ENCODE measurements at places on chromosomes 4 and X.

GRCh38 chr4:5824635-5825034, 68.3 kb downstream of the CRMP1 start:
- no peak for DNase-seq

- no peak for DNase-seq
Measured at GRCh38 chr4:123825596-123826291, 429.1 kb downstream of the SPRY1 start.

DNA sequence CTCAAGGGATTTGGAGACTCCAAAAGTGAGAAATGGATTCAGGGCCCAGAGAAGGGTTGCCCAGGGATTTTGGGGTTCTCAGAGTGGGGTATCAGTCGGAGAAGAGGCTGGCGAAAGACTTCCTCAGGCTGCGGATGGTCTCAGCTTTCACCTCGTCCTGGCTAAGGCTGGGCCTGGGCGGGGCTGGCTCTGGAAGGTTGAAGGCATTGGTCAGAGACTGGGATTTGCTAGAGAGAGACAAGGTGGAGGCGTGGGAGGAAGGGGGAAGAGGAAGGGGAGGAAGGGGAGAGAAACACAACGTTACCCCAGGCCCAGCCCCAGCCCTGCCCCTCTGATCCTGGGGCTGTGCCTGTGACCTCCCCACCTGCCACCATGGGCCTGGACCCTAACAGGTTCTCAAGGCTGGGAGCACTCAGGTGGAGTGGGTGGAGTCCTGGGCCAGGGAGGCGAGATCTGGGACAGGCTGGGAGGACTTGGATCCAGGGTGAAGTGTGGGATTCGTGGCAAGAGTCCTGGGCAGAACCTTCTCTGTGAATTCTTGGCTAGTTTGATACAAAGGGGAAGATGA, 9.4 kb upstream of the TIMP1 start:
- DNase-seq, result no peak

DNA sequence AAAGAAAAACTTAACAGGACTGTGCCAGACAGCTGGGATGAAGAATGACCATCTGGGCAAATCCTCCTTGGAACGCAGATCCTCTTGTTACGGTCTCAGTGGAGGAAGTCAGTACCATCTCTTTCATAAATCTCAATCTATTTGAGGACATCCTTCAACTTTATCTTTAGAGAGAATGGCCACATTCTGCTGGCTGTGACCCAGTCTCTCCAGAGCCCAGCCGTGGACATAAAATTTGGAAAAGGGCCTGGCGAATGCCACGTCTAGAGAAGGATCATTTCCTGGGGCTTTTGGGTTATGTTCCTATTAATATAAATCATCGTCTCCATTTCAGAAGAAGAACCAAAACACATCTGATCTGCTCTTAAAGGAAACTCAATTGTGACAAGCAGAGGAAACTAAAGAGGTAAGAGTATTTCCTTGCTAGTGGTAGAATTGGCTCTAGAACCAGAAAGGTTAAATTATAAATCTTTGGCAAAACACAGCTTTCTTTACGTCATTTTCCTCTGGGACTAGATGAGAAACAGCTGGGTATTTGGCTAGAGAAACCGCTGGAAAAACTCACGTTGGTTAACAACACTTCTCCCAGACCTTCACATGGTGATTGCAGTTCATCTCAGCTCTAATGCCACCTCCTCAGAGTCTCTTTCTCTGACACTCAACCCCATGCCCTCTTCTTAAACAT, 164.7 kb downstream of the CHIC2 start:
- no peak for DNase-seq

DNA sequence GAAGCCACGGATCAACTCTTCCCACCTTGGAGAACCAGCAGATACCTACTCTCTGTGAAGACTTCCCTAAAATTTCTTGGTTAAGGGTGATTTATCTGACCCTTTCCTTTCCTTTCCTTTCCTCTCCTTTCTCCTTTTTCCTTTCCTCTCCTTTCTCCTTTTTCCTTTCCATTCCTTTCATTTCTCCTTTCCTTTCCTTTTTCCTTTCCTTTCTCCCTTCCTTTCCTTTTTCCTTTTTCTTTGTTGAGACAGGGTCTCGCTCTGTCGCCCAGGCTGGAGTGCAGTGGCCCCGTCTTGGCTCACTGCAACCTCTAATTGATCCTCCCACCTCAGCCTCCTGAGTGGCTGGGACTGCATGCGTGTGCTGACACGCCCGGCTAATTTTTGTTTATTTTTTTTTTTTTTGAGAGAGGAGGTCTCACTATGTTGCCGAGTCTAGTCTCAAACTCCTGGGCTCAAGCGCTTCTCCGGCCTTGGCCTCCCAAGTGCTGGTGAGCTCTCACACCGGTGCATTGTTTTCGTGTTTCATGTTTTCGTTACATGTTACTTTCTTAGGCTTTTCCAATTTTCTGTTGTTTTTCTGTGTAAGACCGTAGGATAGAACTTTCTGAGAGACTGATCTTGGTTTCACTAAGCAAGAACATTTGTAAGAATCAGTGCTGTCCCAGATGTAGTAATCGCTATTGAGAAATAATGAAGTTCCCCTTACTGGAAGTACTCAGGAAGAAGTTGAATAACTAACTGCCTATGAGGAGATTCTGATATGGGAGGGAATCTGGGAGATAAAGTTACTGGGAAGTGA, 2.0 kb downstream of the TMEM165 start:
- DNase-seq, result peak; percentile 18

DNA sequence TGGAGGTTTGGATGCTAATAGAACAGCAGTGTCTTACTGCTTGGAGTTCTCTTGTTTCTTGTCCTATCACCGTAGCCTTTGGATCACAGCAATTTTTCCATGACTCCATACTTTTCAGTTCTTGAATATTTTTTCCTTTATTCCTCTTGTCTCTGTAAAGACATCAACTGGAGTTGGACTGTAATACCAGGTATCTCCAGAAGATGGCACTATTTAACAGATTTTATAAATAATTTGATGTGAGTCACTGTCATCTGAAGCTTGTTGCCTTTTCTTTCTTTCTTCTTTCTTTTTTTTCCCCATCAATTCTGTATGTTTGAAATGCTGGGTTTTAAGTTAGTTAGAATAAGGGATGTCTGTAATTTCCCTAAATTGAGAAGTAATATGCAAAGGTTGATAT, 24.1 kb downstream of the HPRT1 start:
- no peak for DNase-seq

DNA sequence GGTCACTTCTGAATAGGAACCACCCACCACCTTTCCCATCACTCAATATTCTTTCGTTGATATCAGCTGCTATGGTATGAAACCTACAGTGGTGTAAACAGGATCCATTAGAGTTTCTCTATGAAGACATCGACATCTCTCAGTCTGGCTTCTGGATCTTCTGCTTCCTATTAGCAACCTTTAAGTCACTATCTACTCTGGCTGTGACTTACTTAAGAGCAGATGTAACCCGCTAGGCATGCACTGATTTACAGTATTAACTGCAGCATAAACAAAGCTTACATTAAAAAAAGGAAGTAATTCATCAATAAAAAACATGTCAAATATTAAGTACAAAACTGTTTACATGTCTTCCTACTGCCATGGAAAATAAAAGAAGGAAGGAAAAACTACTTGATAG, 96.4 kb downstream of the ANAPC10 start:
- DNase-seq, result no peak

GRCh38 chrX:49748211-49748956, 52.6 kb upstream of the PAGE1 start:
- no peak for DNase-seq

GRCh38 chr4:120725639-120726580, 196.6 kb downstream of the PRDM5 start:
- DNase-seq, result no peak

GRCh38 chrX:2913118-2913517, 16.0 kb downstream of the ARSD start:
- DNase-seq, result no peak

- DNase-seq, result no peak
Measured at GRCh38 chr4:65456579-65456978, 213.7 kb downstream of the EPHA5 start.

DNA sequence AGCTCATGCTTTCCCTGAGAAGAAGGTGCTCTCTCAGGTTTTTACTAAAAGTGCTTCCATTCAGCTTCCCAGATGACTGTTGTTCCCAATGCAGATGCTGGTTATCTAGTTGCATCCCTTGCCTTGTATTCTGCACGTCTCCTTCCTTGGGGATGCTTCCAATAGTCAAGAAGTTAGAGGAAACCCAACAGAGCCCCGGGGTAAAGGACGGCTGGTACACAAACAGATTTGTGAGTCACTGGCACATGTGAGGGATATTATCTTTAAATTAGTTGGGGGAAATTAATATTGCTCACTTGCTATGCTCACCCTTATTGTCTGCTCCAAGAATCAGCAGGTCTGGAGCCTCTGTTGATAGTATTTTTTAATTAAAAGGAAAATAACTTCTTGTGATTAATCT, 465.2 kb upstream of the BOD1L1 start:
- no peak for DNase-seq

GRCh38 chrX:150486011-150486410, 82.4 kb upstream of the MTM1 start:
- peak; percentile 50 for DNase-seq

DNA sequence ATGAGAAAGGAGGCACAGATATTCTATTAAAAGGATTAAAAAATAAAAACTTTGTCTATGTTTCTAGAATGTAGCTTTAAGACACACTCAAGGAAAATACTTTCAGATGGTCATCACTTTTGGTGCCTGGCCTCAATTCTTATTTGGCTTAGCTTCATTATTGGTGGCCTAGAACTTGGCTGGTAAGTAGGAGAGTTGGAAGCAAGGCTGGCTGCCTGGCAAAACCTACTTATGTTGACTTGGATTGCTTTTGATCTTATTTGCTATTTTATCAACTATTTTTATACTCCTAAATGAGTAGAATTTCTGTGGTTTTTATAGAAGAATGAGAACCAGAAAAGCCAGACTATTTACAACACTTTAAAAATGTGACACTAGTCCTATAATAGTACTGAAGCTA, 35.3 kb upstream of the JADE3 start:
- DNase-seq, result no peak

DNA sequence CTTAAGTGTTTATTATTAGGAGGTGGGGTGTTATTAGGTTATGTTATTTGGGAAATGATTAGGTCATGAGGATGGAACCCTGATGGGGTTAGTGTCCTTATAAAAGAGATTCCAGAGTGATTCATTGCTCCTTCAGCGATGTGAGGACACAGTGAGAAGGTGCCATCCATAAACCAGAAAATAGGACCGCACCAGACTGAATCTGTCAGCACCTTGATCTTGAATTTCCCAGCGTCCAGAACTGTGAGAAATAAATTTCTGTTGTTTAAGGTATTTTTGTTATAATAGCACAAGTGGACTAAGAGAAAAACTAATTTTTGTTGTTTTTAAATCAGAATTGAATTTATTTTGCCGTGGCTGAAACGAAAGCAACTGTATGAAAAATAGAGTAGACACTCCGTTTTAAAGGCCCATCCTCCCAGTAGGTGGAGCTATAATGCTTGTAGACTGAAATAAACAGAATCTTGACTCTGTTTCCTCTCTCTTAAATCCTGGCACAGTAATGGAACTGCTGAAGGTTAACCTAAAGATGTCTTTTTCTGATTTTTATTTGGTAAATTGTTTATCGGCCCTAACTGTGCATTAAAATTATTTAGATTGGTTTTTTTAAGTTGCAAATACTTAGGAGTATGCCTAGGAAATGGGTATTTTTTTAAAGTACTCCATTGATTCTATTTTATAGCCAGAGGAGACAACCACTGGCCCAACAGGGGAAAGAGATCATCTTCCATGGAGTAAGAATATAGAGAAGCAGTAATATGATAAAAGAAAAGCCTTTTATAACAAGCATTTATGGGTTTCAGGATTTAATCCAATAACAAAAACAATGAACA, 133.2 kb upstream of the ADAMTS3 start:
- peak; percentile 47 for DNase-seq

DNA sequence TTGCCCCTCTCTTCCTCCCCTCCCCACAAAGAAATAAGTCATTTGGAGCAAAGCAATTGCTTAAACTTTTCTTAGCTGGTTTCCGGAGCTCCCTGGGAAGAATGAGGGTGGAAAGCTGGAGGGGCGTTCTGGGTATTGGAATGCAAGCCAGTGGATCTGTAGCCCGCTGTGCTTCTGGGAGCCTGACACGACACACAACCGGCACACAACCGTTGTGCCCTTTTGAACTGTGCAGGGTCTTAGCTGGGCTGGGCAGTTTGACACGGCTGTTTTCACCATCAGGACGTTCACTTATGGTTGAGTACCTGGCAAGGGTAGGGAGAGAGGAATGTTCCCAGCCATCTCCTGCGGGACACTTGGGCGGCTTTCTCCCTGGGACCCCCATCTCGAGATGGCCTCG, 38.3 kb downstream of the SHROOM2 start:
- no peak for DNase-seq

- no peak for DNase-seq
Measured at GRCh38 chr4:123867910-123868587, 471.5 kb downstream of the SPRY1 start.

DNA sequence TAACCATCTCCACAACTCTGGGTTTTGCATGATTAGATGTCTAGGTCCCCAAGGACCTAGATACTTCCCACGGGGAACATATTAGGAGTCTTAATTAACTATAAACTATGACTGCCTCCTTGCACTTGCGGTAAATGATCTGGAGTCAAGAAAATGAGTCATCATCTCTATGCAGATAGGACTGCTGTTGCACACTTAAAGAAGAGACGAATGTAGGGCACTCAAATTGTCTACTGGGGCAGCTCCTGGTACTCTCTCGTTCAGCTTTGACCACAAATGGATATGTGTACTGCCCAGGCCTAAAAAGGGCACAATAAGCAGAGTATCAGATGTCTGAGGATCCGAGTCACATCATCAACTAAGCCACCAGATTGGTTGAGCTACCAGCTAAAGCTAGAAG, 1783.4 kb upstream of the AGA start:
- DNase-seq, result no peak

DNA sequence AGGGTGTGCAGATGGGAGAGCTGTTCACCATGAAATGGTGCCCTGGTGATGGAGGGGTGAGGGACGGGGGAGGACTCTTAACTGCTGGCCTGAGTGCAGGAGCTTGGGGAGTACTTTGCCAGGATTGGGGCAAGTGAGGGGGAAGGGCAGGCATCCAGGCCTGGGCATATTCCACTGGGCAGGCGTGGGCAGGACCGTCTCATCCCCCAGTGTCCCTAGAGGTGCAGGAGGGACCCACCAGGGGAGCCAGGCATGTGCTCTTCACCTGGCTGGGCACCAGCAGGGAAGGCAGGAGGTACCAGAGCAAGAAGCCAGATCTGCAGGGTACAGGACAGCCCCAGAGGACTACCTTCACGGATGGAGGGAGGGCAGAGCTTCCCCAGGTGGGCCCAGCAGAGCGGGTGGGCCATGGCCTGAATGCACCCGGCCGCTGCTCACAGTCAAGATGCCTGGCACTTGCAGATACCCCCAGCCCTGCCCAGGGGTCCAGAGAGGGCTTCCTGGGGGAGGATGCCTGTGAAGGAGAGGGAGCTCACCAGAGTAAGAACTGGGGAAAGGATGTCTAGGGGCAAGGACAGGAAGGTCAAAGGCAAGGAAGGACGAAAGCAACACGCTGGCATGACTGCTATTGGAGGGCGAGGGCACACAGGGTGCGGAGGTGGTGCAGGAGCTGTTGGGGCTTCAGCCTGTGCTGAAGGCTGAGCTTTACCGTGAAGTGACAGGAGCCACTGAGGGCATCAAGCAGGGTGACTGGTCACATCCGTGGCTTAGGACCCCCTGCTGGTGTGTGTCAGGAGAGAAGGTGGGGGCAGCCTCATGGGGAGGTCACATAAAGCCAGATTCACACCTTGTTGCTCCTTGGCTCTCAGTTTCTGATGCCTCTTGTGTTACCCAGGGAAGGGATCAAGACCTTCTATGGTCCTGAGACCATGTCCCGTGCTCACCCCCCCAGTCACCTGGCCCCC, 68.2 kb upstream of the NKX1-1 start:
- no peak for DNase-seq

- DNase-seq, result no peak
Measured at GRCh38 chrX:38607976-38608375, 46.6 kb downstream of the TSPAN7 start.

GRCh38 chr4:61201561-61201960, 1.4 kb downstream of the ADGRL3 start:
- no peak for DNase-seq

Data from CD4-positive, alpha-beta T cell treated with Interleukin-4 for 1 hour (primary cell).